Right kidney (tissue), 9 donors: ENCODE measurements at places on chromosomes 2 and 18.

- no peak for DNase-seq
Observed at GRCh38 chr2:111624411-111625156, 259.4 kb downstream of the ANAPC1 start.

- DNase-seq, result no peak
Observed at GRCh38 chr2:222499226-222499625, 74.9 kb downstream of the SGPP2 start.

GRCh38 chr2:222949690-222950323 is 89.0 kb downstream of the ACSL3 start:
- DNase-seq, result no peak

DNA sequence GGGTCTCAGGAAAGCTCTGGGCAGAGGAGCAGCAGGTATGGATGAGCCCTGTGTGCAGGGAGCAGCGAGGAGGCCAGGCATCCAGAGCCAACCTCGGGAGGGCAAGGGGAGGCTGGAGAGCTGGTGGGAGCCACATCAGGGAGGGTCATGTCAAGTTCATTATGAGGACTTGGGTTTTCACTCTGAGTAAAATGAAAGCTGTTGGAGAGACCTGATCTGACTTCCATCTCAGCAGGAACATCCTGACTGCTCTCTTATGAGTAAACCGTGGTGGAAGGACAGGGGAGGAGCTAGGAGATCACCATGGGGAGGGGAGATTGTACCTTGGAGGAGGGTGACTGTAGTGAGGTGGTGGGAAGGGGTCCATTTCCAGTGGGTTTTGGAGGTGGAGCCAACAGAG is 209.8 kb downstream of the LDLRAD4 start:
- DNase-seq, result no peak

DNA sequence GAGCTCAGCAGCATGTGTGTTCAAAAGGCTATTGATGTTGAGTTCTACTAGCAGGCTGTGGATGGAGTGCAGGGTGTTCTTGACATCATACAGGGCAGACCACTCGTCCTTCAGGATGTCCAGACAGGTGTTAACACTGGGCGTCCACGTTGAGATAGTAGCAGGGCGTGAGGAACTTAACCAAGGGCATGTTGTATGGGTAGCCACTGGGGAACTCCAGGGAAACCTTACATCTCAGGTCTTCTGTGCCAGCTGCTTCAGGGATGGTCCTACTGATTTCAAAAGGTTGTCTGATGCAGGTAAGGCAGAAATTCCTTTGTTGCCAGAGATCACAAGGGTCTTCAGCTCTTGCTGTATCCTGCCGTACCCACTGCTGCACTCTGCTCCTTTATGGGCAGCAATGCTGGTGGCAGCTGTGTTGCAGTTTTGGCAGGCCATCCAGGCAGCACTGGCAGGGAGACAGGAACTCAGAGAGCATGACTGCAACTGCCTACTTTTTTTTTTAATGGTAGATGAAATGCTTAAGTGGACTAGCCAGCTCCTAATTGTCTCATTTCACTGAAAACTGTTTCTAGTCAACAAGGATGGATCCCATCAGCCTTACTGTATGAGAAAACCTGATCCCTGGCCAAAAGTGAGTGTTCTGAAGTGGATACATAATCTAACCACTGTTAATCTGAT is 32.4 kb upstream of the RBBP8 start:
- no peak for DNase-seq

DNA sequence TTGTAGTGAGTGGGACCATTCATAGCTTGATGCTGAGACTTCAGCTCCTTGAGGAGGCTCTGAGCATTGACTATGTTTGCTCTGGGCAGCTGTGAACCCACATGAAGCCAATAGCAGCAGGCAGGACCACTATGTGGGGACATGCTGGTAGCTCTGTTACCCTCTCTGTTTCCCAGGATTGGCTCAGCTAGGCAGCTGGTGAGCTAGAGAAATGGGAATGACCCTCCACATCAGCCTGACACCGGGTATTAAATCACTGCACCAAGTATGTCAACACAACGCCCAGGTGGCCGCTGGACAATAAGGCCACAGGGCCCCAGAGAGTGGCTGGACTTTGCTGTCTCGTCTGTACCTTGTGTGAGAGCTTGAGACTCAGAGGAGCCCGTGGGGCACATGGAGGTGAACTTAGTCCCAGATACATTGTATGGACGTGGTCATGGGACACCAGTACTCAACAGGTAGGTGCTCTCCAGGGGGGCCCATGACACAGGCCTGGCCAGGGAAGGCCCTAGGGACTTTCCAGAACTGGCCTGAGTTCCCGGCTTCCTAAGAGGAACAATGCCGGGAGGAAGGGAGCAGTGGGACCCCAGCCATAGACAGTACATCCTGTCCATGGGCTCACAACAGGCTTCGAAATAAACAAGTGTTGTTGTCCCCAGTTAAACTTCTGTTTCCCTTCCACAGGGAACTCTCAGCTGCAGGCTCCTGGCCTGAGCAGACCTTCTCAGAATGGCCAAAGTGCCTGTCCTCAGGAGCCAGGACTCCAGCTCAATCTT is 35.2 kb downstream of the HS1BP3 start:
- DNase-seq, result no peak

DNA sequence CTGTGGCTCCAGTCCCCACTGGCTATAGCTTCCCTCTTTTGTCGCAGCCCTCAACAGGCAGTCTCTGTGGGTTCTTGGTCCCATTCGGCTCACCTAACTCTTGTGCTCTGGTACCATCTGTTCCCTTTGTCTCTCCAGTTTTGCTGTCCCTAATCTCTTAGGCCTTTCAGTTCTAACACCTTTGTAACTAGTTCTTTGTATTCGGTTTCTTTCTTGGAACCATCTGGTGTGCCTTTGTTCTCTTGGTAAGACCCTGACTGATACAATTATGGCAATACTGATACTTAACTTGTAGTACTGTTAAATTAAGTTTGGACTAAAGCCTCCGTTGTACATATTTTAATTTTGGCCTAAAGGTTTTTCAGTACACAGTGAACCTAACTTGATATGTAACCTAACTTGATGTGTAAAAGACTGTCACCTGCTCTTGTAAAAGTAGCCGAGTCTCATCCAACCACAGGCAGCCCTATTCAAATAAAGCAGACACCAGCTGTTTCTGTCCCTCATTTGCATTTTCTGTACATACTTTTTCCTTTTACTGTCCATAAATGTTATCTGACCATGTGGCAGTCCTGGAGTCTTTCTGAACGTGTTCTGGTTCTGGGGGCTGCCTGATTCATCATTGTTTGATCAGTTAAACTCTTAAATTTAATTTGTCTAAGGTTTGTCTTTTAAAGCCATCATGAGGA is 4.8 kb upstream of the MRPL44 start:
- DNase-seq, result no peak

DNA sequence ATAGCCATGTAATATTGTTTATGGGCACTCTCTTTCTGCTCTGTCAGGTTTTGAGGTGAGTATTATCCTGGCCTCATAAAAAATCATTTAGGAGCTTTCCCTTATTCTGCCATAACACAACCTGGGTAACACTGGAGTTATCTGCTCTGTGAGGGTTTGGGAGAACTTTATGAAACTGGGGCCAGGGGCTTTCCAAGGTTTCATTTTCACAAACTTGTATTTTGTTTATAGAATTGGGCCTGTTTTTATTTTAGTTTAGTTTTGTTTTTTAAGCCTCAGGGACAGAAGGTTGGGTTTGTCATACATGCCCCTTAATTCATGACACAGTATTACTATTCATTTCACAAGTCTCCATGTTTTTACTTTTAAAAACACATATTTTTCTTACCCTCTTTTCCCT is 83.5 kb downstream of the IRS1 start:
- DNase-seq, result no peak

- no peak for DNase-seq
Observed at GRCh38 chr2:232714969-232715368, 17.8 kb downstream of the GIGYF2 start.

GRCh38 chr2:24821433-24821891 is 28.2 kb downstream of the CENPO start:
- DNase-seq, result no peak

- DNase-seq, result no peak
Observed at GRCh38 chr2:33008716-33009115, 62.0 kb downstream of the LTBP1 start.

GRCh38 chr2:225041851-225042799 is at the start of gene DOCK10:
Gene DOCK10, minus strand, starts transcription at chr2:225042468. Its CDS starts 94 bp downstream, at chr2:225042374.
- peak; percentile 77 for DNase-seq

DNA sequence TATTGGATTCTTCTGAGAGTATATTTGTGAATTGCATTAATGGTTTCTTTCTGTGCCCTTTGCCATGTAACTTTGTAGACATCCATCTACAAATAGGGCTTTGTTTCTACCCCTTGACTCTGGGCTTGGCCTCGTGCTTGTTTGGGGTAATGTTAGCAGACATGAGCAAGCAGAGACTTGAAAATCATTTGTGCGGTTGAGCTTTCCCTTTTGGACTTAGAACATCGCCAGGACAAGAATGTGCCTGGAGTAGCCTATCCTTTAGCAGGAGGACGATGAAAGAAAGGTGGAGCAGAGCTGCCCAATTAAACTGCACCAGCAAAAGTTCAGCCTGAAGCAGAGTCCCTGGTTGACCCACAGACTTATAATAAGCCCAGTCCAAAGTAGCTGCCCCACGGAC is 785.9 kb downstream of the EPHA4 start:
- DNase-seq, result no peak

DNA sequence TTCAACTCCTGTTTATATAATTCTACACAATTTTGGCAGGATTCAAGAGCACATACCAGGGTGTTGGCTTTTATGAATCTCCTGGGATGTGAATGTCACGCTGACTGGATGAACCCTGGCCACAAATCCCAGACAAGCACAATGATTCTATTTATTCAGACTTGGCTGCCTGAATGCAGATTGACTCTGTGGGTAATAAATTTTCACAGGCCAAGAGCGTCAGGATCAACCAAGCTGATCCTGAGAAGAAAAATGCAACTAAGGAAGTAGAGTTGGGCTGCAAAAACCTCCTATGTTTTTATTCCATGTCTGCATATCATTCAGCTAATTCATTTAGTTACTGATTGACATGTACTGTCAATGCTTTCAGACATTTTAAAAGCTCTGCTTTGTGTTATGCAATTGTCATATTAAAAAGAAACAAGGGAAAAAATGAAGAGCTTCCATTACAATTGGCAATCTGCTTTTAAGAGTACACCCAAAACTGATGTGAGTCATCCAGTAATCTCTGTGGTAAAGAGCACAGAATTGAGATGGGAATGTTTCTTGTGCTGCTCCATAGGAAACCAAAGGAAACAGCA is 173.0 kb upstream of the REV1 start:
- DNase-seq, result peak; percentile 27

DNA sequence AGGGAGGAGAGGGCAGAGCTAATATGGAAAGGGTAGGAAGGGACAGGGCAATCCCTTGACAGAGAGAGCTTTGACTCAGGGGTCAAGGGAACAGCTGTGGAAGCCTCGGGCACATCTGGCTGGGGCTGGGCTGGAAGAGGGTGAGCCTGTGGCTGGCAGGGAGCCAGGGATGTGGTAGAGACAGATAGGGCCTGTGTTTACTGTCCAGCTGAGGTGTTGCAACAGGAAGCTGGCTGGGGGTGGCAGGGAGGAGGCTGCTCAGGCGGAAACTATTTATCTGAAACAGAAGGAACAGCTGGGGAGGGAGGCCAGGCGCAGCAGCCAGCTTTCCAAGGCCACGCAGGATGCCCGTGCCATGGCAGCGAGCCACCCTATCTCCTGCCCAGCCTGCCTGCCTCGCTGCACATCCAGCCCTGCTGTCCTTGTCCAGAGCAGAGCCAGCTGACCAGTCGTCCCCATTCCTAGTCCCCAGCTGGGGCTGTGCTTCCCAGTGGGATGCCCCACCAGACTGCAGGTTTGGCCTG is 264.7 kb downstream of the CYP26B1 start:
- peak; percentile 17 for DNase-seq

DNA sequence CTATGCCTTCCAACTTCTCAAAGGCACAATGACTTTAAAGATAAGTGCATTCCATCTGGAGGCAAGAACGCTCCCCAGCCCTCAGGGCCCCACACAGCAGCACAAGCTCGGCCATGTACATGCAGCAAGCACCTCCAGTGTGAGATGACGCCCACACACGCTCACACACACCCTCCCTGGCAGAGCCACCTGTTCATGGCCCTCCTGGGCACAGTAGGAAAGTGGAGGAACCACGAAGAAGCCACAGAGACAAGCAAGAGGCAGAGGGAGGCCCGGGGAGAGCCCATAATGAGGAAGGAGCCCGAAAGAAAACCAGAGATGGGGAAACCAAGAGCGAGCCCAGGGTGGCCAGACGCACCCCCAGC is 21.7 kb downstream of the BIN1 start:
- DNase-seq, result no peak

DNA sequence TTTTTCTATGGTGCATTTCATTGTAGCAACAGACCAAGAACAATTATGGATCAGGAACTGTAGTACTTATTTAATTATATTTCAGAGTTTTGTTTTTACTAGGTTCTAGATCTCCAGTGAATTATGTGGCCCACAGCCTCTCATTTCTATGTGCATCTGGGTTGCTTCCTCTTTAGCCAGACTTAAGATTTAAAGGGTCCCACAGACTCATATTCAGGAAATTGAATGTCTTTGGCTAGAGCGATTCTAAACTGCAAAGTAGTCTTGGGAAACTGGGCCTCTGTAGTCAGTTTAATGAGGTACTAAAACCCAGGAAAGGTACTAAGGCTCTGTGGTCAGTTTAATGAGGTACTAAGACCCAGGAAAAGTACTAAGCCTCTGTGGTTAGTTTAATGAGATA is 94.4 kb downstream of the LYPD6B start:
- DNase-seq, result no peak

DNA sequence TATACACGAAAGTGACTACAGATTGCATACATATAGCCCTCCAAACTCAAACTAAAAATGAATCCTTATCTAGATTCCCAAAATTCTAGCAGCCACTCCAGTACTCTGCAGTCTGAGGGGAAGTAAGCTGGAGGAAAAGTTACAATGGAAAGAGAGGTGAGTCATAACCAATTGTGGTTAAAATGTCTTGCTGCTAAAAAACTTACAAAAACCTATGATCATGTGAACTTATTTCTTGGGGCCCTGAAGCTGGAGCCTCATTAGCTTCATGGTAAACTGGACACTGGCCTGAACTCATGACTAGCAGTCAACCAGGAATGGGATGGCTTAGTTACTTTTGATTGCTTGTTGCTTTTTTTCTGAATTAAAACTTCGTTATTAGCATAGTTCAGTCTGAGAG is 175.9 kb downstream of the SLC4A3 start:
- DNase-seq, result no peak

- no peak for DNase-seq
Observed at GRCh38 chr2:203470371-203470770, 64.7 kb downstream of the RAPH1 start.

DNA sequence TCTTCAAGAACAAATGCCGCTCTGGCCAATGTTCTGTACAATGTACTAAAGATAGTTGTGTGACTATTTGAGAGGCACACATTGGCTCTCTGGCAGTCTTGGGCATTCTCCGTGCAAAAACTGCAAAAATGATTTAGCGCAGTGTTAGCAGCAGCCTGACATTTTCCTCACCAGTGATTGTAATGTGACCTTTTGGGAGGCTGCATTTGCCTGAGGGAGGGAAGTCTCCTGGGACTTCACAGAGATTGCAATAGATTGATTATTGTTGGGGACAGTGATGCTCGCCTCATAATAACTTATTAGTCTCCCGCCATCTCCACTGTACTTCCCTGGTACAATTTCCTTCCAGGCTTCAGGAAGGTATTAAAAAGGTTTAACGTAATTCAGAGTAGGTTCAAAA is 149.2 kb downstream of the UXS1 start:
- no peak for DNase-seq
